Stimulated activated CD8-positive, alpha-beta memory T cell treated with anti-CD3 and anti-CD28 coated beads, Interleukin-15, amount 100 ng/mL, for 4 hours (primary cell): ENCODE measurements at places on chromosomes 16 and 17.
A peak's percentile ranks its signal among the peaks of the same experiment; 100 is the strongest.

- no peak for DNase-seq
Measured at GRCh38 chr17:14775731-14776492, 475.0 kb downstream of the HS3ST3B1 start.

DNA sequence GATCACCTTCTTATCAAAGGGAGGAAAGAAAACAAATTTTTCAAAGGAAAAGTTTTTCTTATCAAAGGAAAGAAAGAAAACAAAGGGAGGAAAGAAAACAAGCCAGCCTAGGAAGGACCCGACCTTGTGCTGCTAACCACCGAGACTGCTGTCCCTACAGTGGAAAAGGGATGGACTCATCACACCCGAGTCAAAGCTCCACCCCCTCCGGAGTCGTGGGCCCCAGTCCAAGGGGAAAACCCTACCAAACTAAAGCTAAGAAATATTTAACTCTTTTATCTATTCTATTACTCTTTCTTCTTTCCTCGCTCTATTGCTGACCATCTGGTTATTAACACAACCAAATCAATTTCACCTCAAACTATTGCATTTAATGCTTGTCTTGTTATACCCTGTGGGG lies 6.1 kb upstream of the ENDOV start:
- DNase-seq: no peak

DNA sequence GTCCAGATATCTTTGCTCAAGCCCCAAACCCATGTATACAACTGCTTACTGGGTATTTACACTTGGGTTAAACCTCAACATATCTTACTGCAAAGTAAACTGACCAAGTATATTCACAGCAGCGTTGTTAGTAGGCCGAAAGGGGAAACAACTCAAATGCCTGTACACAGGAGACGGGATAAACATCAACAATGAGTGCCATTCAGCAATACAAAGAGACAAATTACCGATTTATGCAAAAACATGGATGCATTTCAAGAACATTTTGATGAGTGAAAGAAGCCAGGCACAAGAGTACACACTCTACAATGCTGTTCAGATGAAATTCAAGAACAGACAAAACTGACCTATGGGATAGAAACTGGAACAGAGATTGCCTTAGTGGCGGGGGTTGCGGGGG lies 136.3 kb upstream of the CACNG3 start:
- no peak for DNase-seq

GRCh38 chr17:75178453-75178852 lies 4.3 kb downstream of the SUMO2 start:
- DNase-seq: no peak

- DNase-seq: no peak
Measured at GRCh38 chr16:11620243-11621003, 33.7 kb upstream of the LITAF start.

- no peak for DNase-seq
Measured at GRCh38 chr16:85374571-85374872, 238.6 kb upstream of the GSE1 start.

DNA sequence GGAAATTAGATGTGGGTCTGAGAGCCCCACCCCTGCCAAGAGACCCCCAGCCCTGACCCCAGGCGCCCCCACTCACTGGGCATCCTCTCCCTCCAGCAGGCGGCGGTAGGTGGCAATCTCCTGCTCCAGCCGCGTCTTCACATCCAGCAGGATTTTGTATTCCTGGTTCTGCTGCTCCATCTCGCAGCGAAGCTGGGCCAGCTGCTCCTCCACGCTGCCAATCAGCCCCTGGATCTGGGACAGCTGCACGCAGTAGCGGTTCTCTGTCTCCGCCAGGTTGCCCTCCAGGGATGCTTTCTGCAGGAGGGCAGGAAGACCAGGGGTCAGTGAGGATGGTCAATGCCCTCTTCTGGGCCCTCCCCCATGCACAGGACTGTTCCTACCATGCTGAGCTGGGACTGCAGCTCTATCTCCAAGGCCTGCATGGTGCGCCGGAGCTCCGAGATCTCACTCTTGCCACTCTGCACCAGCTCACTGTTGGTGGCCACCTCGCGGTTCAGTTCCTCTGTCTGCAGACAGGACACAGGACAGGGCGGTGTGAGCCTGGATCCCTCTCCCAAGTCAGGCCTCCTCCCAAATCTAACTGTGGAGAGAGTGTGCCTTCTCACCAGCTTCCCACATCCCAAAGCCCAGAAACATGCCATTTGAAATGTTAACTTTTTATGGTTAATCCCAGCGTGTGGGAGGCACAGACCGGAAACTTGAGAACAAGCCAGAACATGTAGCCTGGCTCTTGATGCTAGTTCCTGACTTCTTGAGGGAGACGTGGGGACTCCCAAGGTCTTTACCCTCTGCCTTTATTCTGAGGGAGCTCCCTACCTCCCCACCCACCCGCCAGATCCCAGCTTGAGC lies 3.6 kb downstream of the KRT17 start:
- DNase-seq: no peak

- no peak for DNase-seq
Measured at GRCh38 chr17:44312396-44313104, 4.1 kb downstream of the RUNDC3A start.

- no peak for DNase-seq
Measured at GRCh38 chr17:57329380-57330214, 73.3 kb downstream of the MSI2 start.

GRCh38 chr16:1430759-1431496 lies at the start of gene PERCC1:
Gene PERCC1 (plus strand): TSS chr16:1431078. CDS start chr16:1432594, 1,516 bp downstream.
- no peak for DNase-seq

DNA sequence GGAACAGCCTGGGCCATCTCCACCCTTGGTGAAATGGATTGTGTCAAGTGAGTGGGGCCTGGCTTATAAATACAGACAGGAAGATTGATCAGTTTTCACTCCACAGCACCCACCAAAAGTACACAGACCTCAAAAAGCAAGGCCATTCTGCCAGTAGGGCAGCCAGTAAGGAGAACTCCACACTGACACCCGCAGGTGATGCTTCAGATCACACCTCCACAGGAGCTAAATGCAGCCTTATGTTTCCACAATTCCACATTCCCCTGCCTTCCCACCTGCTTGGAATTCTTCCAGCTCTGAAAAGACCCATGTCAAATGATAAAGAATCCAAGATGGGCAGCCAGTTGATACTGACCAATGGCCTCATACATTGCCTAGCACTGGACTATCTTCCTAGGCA lies 191.1 kb downstream of the ZFHX3 start:
- no peak for DNase-seq

GRCh38 chr16:9138731-9139501 lies 47.5 kb downstream of the HAPSTR1 start:
- DNase-seq: peak; percentile 41

- DNase-seq: no peak
Measured at GRCh38 chr16:23406546-23407240, 46.3 kb downstream of the COG7 start.

GRCh38 chr17:1487939-1488825 lies 4.3 kb downstream of the MYO1C start:
- peak; percentile 26 for DNase-seq

GRCh38 chr17:6796887-6797490 lies 21.0 kb downstream of the FBXO39 start:
- no peak for DNase-seq

GRCh38 chr16:637081-638018 lies 1.2 kb upstream of the METTL26 start:
- peak; percentile 74 for DNase-seq

GRCh38 chr17:38605841-38606645 lies at the start of gene SRCIN1:
Gene SRCIN1 (minus strand): TSS chr17:38605952. CDS start chr17:38605705, 247 bp downstream.
- DNase-seq: peak; percentile 29

GRCh38 chr16:53936529-53936928 lies 232.6 kb downstream of the FTO start:
- no peak for DNase-seq

- no peak for DNase-seq
Measured at GRCh38 chr16:50372611-50373344, 4.0 kb upstream of the BRD7 start.

DNA sequence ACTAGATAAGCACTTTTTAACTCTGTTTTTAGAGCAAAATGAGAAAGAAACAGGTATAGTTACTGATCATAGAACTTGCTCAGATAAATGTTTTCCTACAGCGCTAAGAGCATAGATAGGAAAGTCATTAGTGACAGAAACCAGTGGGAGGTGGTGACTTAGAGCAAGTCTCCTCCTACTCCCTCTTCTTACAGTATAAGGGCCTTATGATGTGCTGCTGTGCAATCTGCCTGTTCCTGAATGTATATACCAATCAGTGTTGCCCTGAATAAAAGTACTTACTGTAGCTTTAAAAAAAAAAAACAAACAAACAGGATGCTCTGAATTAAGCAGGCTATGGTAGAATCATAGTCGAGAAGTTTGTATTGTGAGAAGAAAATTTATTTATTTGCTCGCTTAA lies 23.3 kb upstream of the RASL10B start:
- DNase-seq: no peak

GRCh38 chr17:82882715-82883418 lies 43.0 kb upstream of the ZNF750 start:
- peak; percentile 50 for DNase-seq

DNA sequence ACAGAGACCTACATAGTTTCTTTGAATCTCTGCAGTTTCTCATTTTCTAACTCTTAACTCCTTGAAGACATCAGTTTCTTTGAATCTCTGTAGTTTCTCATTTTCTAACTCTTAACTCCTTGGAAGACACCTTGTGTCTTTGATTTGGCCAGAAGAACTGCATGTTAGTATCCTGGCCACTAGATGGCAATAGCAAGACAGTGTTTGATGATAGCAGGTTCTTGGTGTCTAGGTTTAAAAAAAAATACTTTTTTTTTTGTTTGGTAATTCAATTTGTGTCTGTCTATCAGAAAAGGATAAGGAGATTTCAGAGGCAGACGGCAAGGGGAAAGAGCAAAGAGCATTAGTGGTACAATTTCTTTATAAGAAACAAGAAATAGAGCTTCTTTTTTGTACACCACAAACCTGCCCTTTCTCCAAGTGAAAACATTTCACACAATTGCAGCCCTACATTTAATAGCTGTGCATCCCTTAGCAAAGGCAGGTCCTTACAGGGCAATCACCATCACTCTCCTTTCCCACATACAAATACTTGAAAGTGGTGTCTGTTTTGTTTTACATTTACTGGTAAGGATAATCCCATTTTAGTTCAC lies 1324.9 kb upstream of the CDH8 start:
- DNase-seq: no peak

DNA sequence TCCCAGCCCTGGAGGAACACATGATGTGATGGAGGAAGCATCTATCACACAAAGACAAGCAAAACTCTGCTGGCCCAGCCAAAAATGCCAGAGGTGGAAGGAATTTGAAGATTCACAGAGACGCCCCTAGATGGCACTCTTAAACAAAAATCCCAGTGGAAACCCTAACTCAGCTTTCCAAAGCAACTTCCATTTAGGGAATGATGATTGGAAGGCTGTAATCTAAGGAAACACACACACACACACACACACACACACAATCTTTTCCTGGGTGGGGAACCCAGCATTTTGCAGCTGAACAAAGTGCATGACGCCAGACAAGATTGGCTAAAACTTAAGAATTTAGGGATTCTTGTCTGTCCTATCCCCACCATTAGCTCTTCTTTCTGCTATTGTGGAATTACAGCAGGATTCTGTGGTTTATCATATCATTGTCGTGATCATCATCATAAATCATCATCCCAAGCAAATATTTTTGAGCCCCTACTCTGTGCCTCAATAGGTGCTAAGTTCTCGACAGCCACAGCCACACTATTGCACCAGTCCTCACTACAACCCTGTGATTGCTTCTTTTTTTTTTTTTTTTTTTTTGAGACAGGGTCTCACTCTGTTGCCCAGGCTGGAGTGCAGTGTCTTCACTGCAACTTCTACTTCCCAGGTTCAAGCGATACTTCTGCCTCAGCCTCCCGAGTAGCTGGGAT lies 1.6 kb upstream of the LDAF1 start:
- no peak for DNase-seq

DNA sequence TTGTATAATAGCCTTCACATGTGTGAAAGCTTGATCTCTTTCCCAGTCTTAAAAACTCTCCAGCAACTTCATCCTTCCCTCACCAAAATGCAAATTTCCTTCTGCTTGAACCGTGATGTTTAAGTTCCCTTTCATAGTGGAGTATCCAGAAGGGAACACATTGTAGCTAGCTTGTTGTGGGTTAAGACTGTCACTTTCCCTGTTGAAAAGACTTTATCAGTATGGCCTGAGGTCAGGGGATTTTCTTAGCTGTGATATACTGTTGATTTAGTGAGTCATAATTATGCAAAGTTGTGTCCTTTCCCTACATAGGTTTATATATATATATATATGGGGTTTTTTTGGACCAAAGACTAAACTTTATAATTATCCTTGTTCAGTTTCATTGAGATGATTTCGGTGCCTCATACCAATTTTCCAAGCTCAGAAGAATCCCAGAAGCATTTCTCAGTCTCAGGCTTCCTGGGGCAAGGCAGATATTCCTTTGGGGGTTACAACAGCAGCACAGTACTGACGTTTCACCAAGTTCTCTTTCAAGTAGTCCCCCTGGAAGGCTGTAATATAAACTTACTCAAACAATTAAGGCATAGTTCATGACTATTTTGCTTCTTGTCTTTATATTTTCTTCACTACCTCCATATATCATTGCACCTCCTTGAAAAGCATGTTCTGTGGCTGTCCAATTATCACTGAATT lies 35.7 kb downstream of the ESRP2 start:
- DNase-seq: no peak

DNA sequence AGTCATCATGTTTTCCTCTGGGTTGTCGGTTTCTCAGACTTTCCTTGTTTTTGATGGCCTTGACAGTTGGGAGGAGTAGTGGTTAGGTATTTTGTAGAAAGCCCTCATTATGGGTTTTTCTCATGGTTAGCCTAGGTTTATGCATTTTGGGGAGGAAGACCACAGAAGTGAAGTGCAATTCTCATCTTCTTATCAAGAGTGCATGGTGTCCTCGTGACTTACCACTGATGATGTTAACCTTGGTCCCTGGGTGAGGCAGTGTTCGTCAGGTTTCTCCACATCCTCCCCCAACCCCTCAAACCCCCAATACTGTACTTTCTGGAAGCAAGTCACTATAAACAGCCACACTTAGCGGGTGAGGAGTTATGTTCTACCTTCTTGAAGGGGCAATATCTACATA lies 42.3 kb downstream of the BPTF start:
- no peak for DNase-seq

- DNase-seq: no peak
Measured at GRCh38 chr17:78271419-78272170, 40.2 kb downstream of the TMEM235 start.

DNA sequence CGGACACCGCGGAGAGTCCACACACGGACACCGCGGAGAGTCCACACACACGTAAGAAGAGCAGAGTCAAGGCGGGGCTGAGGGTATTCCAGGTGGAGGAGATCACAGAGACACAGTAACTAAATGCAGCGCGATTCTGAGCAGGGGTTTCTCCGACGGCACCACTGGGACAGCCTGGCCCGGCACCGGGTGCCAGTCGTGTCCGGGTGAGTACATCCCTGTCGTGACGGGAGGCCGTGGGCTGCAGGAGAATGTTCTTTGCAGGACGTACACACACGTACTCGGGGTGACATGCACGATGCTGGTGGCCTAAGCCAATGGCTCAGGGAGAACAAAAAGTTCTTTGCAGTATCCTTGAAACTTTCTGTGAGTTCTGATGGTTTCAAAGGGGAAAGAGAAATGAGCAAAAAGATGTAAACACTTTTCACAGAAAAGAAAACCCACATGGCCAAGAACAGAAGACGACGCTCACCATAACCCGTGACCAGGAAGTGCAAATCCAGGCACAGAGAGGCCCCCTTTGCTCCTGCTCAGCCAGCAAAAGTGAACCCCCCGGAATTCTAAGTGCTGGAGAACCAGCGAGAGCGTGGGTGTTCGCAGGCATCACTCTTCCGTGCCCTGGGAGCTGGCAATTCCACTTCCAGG lies 53.7 kb upstream of the METRNL start:
- no peak for DNase-seq
